Non-pigmented ciliary epithelial cell (primary cell): ENCODE measurements at places on chromosomes 4 and X.

- DNase-seq, result no peak
These were observed 6.1 kb downstream of the GPR82 start for GRCh38 chrX:41730081-41730480.

- DNase-seq, result no peak
These were observed 54.1 kb downstream of the TLR10 start for GRCh38 chr4:38728631-38729141.

GRCh38 chr4:173046818-173047217 is 121.8 kb upstream of the GALNT7 start:
- DNase-seq, result no peak

- DNase-seq, result peak; percentile 75
These were observed 116.7 kb downstream of the SPCS3 start for GRCh38 chr4:176436293-176436973.

GRCh38 chrX:153687121-153688039 is at the start of gene SLC6A8:
Gene SLC6A8 (plus strand): TSS chrX:153687926. CDS start chrX:153688575, 649 bp downstream.
- DNase-seq, result no peak

DNA sequence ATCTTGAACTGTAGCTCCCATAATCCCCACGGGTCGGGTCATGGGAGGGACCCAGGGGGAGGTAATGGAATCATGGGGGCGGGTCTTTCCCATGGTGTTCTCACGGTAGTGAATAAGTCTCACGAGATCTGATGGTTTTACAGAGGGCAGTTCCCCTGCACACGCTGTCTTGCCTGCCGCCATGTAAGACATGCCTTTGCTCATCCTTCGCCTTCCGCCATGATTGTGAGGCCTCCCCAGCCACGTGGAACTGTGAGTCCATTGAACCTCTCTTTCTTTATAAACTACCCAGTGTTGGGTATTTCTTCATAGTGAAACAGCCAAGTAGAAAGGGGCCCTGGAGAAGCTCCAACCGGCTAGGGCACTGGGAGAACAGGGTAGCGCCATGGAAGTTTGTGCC is 12.3 kb downstream of the CTAG1A start:
- DNase-seq, result no peak

DNA sequence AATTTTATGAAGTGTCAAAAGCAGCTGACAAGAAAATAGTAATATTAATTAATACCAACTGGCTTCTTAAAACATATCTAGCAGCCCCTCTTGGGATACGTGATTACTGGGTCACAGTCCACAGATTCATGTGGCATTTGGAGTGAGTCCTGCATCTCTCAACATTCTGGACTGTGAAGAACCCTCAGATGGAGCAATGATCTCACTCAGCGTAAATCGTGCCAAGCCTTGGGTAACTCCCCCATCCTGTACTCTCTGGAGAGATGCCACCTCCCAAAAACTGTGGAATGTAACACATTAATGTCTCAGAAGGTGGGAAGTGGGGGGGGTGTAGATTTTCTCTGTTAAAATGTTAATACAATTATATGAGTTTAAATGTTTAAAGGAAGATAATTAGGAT is 118.2 kb upstream of the IQCM start:
- no peak for DNase-seq

DNA sequence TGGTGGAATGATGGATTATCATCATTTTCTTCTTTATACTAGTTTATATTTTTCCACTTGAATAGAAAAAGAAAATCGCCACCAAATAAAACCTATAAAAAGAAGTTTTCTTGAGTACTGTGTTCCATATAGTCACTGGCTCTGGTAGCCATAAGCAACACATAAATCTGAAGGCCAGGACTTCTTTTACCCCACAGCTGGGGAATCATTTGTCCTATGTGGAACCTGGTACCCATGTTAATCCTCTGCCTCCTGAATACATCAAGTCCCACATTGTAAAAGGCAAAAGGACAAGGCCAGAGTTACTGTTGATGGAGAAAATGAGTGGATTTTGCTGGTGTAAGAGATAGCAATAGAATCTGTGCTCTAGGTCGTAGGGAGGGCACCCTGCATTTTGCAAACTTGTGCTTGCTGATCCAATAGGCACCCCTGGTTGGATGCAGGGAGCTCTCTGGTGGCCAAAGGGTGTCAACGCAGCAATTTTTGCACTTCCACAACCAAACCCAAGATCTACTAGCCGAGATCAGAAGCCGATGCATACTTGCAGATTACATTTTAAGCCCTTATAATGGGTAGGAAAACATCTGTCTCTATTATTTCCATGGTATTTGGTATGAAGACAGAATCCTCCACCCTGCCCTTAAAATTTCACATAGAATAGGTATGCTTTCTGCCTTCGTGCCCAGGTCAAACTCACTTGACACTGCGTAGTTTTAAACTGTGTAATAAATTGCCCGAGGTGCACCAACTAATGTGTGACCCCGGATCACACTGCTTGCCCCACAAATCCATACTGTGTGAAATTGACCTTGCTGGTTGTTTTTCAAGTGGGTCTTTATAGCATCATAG is 146.2 kb upstream of the SCML1 start:
- DNase-seq, result no peak

DNA sequence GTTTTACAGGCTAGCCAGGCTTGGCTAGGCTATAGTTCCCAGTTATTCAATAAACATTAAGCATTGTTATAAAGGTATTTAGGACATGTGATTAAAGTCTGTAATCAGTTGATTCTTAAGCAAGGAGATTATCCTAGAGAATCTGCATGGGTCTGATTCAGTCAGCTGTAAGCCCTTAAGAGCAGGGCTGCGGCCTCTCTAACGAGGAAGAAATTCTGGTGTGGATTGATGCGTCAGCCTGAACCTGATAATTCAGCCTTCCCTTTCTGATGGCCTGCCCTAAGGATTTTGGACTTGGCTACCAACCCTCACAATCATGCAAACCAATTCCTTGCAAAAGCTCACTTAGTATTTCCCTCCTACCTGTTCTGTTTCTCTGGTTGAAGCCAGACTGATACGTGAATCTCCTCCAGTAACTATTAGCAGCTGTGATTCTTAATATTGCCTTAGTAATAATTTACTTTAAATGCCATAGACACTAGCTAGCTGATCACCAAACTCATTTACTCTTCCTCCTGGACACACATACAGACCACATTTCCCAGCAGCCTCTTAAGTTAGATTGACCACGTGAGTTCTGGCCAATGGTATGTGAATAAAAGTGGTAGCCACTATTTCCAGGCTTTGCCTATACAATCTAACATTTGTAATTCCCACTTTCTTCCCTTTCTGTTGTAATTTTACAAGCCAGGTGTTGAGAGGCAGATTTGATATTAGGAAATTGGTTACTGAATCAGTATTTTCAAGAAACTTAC is 678.0 kb upstream of the INTU start:
- DNase-seq, result no peak

GRCh38 chrX:36407836-36408235 is 488.3 kb downstream of the CFAP47 start:
- DNase-seq, result no peak

DNA sequence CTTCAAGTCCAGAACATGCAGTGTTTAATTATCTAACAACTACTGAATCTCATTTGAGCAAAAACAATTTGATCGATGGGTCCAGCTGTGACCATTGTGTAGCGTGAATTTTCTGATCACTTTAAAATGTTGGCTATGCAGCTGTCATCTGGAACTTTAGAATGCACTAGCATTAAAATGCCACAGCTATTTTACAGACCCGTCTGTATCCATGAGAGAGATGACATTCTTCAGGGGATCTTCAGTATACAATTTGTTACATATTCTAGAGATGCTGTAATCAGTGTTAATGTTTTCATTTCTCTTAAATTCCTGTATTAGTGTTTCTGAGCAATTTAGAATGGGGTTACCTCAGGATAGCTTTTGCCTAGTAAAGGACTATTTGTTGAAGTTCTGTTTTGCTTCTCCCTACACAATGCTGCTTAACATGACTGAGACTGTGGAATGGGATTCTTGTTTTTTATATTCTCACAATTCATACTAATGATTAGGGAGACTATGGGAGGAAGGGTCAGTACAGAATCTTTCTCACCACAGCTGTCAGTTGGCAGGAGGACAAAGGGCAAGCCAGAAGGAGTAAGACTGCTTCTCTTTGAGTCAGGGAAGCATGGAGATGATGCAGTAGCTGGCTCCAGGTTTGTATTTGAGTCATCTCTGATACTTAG is 13.2 kb upstream of the CTSO start:
- no peak for DNase-seq

- DNase-seq, result no peak
These were observed 3.2 kb upstream of the SLC25A14 start for GRCh38 chrX:130336531-130336930.

DNA sequence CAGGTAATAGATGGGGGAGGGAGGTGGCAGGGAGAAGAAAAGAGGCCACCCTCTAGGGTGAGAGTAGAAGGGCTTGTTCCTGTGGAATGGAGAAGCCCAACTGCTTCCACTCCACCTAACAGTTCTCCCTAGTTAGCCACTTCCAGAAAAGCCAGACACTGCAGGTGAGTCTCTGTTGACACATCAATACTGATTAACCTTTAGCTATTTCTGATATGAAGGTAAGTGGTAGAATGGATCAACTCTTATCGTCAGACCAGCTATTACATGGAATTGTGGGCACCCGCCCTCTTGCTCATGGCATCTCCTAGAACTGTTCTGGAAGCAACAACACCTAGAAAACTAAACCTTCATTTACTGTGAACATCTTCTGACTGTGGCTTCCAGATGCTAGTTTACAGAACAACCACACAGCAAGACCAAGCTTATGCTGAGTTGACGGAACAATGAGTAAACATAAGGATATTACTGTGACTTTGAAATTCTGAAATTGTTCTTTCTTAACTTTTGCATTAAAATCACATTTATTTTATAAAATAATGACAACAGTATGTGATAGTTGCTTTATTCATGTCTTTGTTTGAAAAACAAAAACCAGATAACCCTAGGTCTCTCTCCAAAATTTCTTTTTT is 44.7 kb downstream of the ANXA3 start:
- no peak for DNase-seq
